HT1080 (cell line): ENCODE measurements at places on chromosomes 1 and 21. TPM values are rescaled to one million over a fixed set of nuclear protein-coding genes. Genes with fewer than 3 reads are reported as not detected.

Gene PEA15
- 129 and 187 TPM in 2 replicates for total RNA-seq

Gene DCST2
- 0.03 TPM in 1 of 2 replicates, not detected in the other for total RNA-seq

Gene EEIG2
- total RNA-seq, result 7.6 and 7.8 TPM in 2 replicates

Gene NBPF12
- 1.7 and 2.3 TPM in 2 replicates for total RNA-seq

Gene SPATA1
- 0.20 TPM in 1 of 2 replicates, not detected in the other for total RNA-seq

Gene LEFTY2
- 1.3 TPM in 1 of 2 replicates, not detected in the other for total RNA-seq

Gene HTR1D
- total RNA-seq, result 5.3 and 9.1 TPM in 2 replicates

Gene DRAXIN
- 0.32 and 0.57 TPM in 2 replicates for total RNA-seq

Gene SPRR3
- not detected in 2 replicates for total RNA-seq

Gene NCAM2
- total RNA-seq, result 0.07 TPM in 1 of 2 replicates, not detected in the other

Gene RHBDL2
- 0.50 and 2.7 TPM in 2 replicates for total RNA-seq

Gene DISC1
- 5.2 and 5.5 TPM in 2 replicates for total RNA-seq

Gene ASPM
- total RNA-seq, result 33.5 and 36.9 TPM in 2 replicates

Gene CRP
- total RNA-seq, result not detected in 2 replicates

Gene GJA9
- total RNA-seq, result not detected in 2 replicates

Gene OR2L5
- not detected in 2 replicates for total RNA-seq

Gene MXRA8
- total RNA-seq, result 0.11 and 0.50 TPM in 2 replicates

Gene GJA5
- not detected in 2 replicates for total RNA-seq

Gene IGSF8
- 17.5 and 18.0 TPM in 2 replicates for total RNA-seq

Gene S100A7A
- not detected in 2 replicates for total RNA-seq

Gene CLCA1
- total RNA-seq, result not detected in 2 replicates

Gene SLC1A7
- not detected in 2 replicates for total RNA-seq
